ENCODE measurements at places on chromosomes 11 and 22. TPM values are rescaled to one million over a fixed set of nuclear protein-coding genes. Genes with fewer than 3 reads are reported as not detected.

- DNase-seq = no peak
Observed at GRCh38 chr11:35483131-35483820, 42.1 kb downstream of the PAMR1 start.

DNA sequence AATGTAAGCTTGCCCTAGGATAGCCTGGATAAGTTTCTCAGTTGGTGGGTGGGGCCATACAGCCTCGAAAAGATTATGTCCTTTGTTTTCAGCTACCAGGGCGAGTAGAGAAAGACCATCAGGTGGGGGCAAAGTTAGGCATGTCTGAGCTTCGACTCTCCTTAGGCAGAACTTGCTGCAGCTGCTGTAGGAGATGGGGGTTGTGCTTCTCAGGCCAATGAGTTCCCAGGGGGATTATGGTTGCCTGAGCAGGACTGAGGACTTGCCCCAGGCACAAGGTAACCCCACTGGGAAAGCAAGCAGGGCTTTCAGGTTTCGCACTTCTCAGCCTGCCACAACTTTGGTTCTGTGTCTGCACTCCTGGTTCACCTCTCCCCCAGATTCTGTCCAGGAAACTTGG is 173.4 kb upstream of the SESN3 start:
- no peak for DNase-seq

- no peak for DNase-seq
Observed at GRCh38 chr11:12185106-12185690, 74.8 kb downstream of the MICAL2 start.

DNA sequence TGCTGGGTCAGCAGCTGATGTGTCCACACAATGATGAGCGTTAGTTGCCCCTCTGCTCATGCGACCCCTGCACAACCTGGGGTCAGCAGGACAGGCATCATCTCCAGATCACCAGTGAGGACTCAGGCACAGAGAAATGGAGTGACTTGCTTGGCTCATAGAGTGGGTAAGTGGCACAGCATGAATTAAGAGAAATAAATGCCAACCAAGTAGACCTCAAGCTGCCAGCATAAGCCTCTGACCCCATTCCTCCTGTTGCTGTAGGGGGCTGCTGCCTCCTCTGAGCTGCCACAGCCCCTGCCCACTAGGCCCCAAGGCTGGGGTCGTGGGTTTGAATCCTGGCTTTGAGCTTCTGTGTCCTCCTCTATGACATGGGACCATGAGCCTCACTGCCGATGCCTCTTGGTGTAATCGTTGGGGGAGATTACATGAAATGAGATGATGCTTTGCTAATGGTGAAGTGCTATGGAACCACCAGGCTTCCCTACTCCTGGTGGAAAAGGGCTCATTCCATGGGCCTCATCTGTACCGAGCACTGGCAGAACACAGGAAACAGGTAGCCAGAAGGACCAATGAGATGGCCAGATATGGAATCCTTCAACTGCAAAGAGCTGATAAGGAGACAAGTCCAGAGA is 33.6 kb downstream of the LRRC32 start:
- DNase-seq = no peak

- DNase-seq = no peak
Observed at GRCh38 chr11:20056109-20056949, 103.9 kb downstream of the DBX1 start.

GRCh38 chr22:42721045-42721434 is 370 bp upstream of the A4GALT start:
- no peak for DNase-seq

The APOL3 gene
- 13.7 TPM for polyA plus RNA-seq

Measured in left renal pelvis (tissue), 4 donors.